ENCODE measurements at places on chromosomes 4 and X.
A peak's percentile ranks its signal among the peaks of the same experiment; 100 is the strongest.

DNA sequence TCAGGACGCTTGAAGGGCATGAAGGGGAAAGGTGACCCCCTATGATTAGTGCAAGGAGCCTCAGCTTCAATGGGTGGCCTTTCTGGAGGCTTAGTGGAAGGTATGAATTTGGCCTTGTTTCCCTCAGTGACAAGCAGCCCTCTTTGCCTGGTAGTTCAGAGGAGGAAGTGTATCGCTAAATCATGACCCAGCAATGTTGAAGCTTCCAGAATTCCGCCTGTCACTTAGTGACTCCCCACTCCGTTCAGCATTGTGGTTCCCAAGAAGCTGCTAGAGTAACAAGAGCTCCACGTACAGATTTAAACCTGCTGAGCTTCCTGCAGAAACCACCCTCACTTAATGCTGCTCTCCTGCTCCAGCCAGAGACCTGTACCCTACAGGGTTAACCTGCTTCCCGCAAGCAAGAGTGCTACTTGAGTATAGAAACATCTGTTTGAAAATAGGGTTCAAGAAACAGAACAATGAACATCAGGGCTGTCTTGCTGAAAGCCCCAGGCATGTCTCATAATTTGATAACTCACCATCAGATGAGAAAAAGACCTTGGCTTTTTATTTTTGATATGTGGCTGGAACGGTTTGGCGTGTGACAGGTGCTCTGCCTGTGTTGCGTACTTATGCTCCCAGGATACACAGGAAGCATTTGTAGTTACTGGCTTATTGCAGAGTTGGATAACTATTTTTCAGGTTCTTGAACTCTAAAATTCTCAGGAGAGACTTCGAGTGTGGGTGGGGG lies 105.2 kb downstream of the UCHL1 start:
- peaks cover 4% of the 10 kb centered on the region for H3K27me3 ChIP-seq
- peak; percentile 60 for DNase-seq
- peak overlapping the region; percentile 69 for H3K27ac ChIP-seq
- peaks cover 28% of the 10 kb centered on the region for H3K4me1 ChIP-seq
- peak overlapping the region; percentile 73 for H3K4me3 ChIP-seq

DNA sequence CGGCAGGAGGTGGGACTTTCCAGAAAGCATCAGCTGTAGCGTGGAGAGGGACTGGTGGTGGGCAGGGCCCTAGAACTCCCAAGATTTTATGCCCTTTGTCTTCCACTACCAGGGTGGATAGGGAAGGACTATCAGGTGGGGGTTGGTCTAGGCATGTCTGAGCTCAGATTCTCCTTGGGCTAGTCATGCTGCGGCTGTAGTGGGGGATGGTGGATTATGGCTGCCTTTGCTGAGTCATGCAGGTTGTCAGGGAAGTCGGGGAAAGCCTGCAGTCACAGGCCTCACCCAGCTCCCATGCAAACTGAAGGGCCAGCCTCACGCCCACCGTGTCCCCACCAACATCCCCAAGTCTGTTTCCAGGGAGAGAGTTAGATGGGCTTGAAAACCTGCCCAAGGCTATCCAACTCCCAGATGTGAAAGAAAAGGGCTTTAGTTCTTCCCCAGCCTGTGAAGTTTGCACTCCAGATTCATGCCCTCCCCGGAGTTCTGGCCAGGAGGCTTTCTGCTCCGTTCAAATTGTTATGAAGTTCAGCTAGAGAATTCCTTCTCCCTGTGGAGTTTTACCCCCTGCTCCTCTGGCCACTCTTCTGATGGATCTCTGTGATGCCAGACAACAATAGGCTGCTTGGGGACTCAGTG lies 13.4 kb upstream of the MEPE start:
- no peaks in the 10 kb centered on the region for H3K27me3 ChIP-seq
- no peak for DNase-seq
- no peak overlapping the region for H3K27ac ChIP-seq
- no peaks in the 10 kb centered on the region for H3K4me1 ChIP-seq
- H3K4me3 ChIP-seq: no peak overlapping the region

DNA sequence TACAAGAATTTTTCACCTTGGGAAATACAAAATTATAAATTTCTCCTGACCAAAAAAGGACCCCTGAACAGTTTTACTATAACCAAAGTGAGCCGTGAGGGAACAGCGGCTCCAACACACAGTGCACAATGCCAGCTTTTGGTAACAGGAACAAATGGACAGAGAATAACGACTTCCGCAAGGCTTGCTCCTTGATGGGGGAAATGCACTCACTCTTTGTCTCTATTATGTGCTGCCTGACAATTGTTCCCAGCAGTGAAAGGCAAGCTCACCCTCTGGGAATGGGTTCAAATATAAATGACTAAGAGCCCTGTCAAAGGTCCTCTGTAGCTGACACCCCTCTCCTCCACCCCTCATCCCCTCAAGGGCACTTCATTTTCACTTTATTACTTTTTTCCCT lies 325.8 kb upstream of the GALNT7 start:
- DNase-seq: no peak
- no peak overlapping the region for H3K27ac ChIP-seq
- H3K27me3 ChIP-seq: no peaks in the 10 kb centered on the region
- no peaks in the 10 kb centered on the region for H3K36me3 ChIP-seq

DNA sequence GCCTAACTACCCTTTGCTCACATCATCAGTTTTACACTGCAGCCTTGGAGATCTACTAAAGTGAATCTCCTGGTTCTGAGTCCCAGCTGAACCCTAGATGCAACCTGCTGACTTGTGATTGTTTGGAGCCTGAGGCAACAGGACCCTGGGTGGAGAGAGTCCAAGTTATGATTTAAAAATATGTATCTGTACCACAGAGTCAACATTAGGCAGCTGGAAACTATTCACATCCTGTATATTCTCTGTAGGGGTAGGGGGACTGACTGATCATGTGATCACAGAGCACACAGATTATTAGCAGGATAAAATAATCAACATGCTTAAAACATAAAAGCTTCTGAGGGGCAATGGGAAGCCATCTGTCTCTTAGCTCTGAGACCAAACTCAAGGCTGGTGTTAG lies 52.1 kb downstream of the CT47B1 start:
- no peak overlapping the region for H3K27ac ChIP-seq
- H3K4me3 ChIP-seq: no peak overlapping the region
- no peaks in the 10 kb centered on the region for H3K27me3 ChIP-seq
- H3K4me1 ChIP-seq: no peaks in the 10 kb centered on the region
- H3K36me3 ChIP-seq: no peaks in the 10 kb centered on the region

GRCh38 chr4:125316791-125317524 lies 2.2 kb downstream of the FAT4 start:
- peak overlapping the region; percentile 99 for H3K4me3 ChIP-seq
- peak; percentile 83 for DNase-seq
- peaks cover 26% of the 10 kb centered on the region for H3K4me1 ChIP-seq

DNA sequence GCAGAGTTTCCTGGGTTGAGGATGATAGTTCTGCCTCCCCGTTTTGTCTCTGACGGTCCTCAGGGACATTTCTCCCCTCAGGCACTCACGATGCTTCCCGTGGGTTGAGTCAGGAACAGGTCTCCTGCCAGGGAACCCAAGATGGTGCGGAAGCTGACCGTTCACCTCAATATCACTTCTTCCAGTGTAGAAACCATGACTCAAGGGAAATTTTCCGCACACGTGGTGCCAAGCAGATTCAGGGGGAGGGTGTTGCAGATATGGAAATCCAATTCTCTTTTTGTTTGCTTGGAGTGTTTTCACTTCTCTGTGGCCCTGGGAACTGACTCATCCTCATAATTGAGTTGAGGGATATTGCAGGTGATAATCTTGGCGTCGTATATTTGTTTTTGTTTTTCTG lies 46.7 kb downstream of the CXorf49B start:
- no peaks in the 10 kb centered on the region for H3K36me3 ChIP-seq
- no peaks in the 10 kb centered on the region for H3K27me3 ChIP-seq
- H3K27ac ChIP-seq: no peak overlapping the region
- no peaks in the 10 kb centered on the region for H3K4me1 ChIP-seq

DNA sequence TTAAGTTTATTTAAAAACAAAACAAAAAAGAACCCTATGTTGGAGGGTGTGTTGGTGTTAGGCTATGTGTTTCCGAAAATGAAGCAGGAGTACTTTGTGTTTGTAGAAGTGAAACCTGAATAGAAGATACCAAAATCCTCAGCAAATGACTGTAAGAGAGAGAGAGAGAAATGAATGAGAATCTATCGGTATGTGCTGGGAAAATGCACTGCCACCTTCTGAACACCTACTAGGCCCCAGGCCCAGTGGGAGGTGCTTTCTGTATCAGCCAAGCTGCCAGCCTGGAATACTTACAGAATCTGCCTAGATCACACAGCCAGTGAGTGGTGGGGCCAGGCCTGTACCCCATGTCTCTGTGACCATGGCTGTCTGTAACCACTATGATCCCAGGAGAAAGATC lies 14.9 kb upstream of the PIM2 start:
- no peaks in the 10 kb centered on the region for H3K4me1 ChIP-seq
- DNase-seq: no peak
- H3K27me3 ChIP-seq: no peaks in the 10 kb centered on the region

DNA sequence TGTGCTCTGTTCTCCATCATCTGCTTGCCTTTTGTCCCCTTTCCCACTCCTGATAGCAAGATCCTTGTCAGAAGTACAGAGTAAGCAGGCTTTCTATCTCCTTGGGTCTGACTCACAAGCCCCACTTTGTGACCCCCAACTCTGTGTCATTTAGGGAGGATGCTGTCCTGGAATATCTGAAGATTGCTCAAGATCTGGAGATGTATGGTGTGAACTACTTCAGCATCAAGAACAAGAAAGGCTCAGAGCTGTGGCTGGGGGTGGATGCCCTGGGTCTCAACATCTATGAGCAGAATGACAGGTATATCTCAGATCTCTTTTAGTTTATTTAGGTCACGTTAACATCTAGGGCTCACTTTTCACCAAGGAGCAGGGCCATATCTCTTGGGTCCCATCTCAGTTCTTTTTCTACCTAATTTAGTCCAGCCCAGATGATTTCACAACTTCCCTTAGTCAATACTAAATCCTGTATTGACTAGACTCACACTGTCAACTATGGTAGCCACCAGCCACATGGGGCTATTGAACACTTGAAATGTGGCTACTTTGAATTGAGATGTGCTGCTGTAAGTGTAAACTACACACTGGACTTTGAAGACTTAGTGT lies 64.3 kb downstream of the MSN start:
- no peak for DNase-seq
- no peak overlapping the region for H3K27ac ChIP-seq
- H3K27me3 ChIP-seq: no peaks in the 10 kb centered on the region
- H3K4me3 ChIP-seq: no peak overlapping the region

DNA sequence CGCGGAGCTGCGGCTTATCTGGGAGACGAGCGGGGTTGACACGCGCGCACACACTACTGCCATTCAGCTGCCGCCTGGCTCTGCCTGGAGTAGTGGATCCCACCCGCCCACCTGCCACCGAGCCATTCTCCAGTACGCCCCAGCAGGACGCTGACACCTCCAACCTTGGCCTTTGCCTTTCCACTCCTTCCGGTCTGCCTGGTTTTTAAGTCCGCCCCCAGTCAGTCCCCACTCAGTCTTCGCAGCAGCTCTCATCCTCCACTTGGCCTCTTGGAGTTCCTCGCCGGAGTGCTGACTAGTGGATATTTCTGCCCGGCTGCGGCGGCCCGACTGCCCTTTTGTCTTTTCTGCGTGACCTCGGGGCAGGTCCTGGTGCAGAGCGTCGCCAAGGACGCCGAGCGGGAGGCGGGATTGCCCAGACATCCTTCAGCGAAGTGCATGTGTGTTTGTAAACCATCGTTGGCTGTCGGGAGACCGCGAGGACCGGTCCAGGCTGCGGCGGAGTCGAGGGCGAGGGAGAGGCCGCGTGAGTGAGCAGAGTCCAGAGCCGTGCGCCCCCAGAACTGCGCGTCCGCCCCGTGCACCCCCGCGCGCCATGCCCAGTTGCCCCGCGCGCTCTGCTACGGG lies 1.1 kb downstream of the SLIT2 start:
- DNase-seq: no peak
- H3K36me3 ChIP-seq: no peaks in the 10 kb centered on the region
- peaks cover 37% of the 10 kb centered on the region for H3K4me1 ChIP-seq

DNA sequence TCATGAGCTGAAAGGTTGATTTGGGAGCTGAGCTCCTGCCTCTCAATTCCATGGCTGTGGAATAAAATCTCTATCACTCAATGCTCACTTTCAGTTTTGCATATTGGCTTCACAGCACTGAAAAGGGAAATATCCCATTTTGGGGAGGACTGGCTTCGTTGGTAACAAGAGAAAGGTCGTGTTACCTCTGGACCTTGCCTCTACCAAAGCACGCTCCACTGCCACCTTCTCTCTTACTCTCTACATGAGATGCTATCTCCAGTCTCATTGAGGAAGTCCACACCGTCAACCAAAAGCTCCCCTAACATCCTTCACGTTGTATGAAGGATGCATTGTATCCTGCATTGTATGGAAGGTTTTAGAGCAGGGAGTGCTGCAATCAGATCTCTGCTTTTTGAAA lies 195.0 kb upstream of the LDB2 start:
- no peaks in the 10 kb centered on the region for H3K27me3 ChIP-seq
- no peak overlapping the region for H3K27ac ChIP-seq
- H3K4me3 ChIP-seq: no peak overlapping the region

- no peak overlapping the region for H3K4me3 ChIP-seq
- H3K36me3 ChIP-seq: no peaks in the 10 kb centered on the region
- no peaks in the 10 kb centered on the region for H3K27me3 ChIP-seq
Observed at GRCh38 chr4:182169572-182169971, 73.6 kb upstream of the TENM3 start.

DNA sequence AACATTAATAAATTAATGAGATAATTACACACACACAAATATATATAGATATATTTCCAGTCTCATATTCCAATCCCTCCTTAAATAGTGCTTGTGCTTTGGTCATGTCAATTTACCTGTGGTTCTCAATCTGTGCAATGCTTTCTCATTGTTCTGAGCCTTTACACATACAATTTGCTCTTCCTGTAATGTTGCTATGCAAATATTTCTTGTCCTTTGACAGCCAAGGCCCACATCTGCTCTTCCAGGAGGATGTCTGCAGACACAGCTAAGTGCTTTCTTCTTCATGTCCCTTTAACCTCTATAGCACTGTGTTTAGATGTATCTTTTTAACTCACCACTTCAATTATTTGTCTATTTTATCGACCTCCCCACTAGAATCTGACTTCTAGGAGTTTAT lies 67.3 kb upstream of the RAPGEF2 start:
- no peaks in the 10 kb centered on the region for H3K36me3 ChIP-seq
- no peaks in the 10 kb centered on the region for H3K4me1 ChIP-seq
- no peak overlapping the region for H3K27ac ChIP-seq
- H3K27me3 ChIP-seq: no peaks in the 10 kb centered on the region
- no peak overlapping the region for H3K4me3 ChIP-seq

DNA sequence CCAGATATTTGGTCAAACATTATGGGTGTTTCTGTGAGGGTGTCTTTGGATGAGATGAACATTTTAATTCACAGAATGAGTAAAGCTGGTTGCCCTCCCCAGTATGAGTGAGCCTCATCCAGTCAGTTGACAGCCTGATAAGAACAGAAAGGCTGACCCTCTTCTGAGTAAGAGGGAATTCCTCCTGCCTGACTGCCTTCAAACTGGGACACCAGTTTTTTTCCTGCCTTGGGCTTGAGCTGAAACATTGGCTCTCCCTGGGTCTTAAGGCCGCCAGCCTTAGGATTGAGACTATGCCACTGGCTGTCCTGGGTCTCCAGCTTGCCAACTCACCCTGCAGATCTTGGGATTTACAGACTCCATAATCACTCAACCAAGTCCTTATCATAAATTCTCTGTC lies 14.5 kb upstream of the MAML3 start:
- H3K4me3 ChIP-seq: no peak overlapping the region
- H3K27me3 ChIP-seq: no peaks in the 10 kb centered on the region

- H3K27me3 ChIP-seq: no peaks in the 10 kb centered on the region
- no peak overlapping the region for H3K4me3 ChIP-seq
- DNase-seq: no peak
- H3K4me1 ChIP-seq: no peaks in the 10 kb centered on the region
- no peaks in the 10 kb centered on the region for H3K36me3 ChIP-seq
Observed at GRCh38 chrX:42109428-42109827, 186.1 kb upstream of the CASK start.

Measured in spinal cord (tissue), 10 donors.